Activated CD4-positive, alpha-beta T cell treated with anti-CD3 and anti-CD28 coated beads for 36 hours (primary cell): ENCODE measurements at places on chromosomes 11 and 22.
A peak's percentile ranks its signal among the peaks of the same experiment; 100 is the strongest.

DNA sequence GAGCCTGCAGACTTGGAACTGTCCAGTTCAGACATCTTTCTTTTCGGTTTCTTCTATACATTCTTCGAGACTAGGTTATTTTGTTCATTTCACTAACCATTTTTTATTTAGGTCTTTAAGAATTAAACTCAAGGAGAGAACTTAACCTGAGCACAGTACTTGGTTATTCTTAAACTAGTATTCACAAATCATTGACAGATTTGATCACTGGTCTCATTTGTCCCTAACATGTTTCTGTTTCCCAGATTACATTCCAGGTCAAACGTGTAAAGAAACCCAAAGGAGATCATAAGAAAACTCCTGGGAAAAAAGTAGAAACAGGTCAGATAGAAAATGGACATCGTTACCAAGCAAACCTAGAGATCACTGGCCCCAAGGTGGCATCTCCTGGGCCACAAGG is 85.1 kb downstream of the TTC17 start:
- H3K27ac ChIP-seq = no peak overlapping the region
- H3K4me3 ChIP-seq = no peak overlapping the region
- peaks cover 9% of the 10 kb centered on the region for H3K4me1 ChIP-seq
- H3K36me3 ChIP-seq = peaks cover 61% of the 10 kb centered on the region
- H3K27me3 ChIP-seq = no peaks in the 10 kb centered on the region
- DNase-seq = no peak

GRCh38 chr22:35605369-35605680 is 11.8 kb downstream of the MB start:
- H3K27ac ChIP-seq = no peak overlapping the region
- DNase-seq = no peak
- peaks cover 12% of the 10 kb centered on the region for H3K27me3 ChIP-seq
- no peak overlapping the region for H3K4me3 ChIP-seq
- H3K4me1 ChIP-seq = peaks cover 7% of the 10 kb centered on the region
- no peaks in the 10 kb centered on the region for H3K36me3 ChIP-seq

- H3K27ac ChIP-seq = no peak overlapping the region
- no peaks in the 10 kb centered on the region for H3K36me3 ChIP-seq
- no peaks in the 10 kb centered on the region for H3K4me1 ChIP-seq
Observed at GRCh38 chr11:17840101-17840548, 105.5 kb downstream of the KCNC1 start.

DNA sequence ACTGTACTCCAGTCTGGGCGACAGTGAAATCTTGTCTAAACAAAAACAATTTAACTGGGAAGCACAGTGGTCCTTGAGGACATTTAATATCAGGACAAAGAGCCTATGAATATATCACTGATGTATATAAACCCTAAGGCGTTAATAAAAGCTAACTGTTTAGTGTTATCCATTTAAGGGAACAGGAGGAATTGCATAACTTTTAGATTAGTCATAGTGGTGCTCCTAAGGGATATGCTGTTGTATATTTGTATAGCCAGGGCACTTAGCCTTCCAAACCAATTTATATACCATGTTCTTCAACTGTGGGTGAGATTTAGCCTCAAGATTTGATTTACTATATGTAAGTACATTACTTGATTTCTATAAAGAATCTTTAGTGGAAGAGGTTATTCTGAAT is 3.0 kb upstream of the CHEK1 start:
- no peaks in the 10 kb centered on the region for H3K27me3 ChIP-seq
- H3K4me3 ChIP-seq = no peak overlapping the region
- no peak overlapping the region for H3K27ac ChIP-seq

DNA sequence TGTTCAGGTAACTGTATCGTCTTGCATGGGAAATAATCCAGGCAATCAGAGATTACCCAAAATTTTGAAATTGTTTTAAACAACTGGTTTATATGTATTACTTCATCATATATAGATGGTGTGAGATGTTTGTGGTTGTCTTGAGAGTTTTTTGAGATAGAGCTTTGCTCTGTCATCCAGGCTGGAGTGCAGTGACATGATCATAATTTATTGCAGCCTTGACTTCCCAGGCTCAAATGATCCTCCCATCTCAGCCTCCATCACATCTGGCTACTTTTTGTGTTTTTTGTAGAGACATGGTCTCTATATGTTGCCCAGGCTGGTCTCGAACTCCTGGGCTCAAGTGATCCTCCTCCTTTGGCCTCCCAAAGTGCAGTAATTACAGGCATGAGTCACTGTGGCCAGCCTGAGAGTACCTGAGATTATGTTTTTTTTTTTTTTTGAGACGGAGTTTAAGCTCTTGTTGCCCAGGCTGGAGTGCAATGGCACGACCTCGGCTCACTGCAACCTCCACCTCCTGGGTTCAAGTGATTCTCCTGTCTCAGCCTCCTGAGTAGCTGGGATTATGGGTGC is 11.5 kb downstream of the CTNND1 start:
- no peaks in the 10 kb centered on the region for H3K27me3 ChIP-seq
- H3K4me1 ChIP-seq = peaks cover 2% of the 10 kb centered on the region

DNA sequence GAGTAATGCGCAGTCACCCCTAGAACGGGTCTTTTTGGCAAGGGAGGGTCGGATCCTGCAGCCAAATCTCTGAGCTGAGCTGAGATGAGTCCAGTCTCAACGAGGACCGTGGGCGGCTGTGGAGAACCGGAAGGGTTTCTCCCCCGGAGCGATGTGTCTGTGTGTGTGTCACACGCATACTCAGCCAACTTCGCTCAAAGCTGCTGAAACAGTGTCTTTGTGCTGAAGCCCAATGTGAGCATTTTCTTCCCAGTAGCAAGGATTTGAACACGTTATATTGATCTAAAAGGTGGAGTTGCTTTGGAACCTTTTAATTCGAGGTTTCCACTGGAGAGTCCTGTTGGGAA is 1.4 kb upstream of the CELSR1 start:
- no peaks in the 10 kb centered on the region for H3K36me3 ChIP-seq
- DNase-seq = peak; percentile 58
- H3K27me3 ChIP-seq = peaks cover 28% of the 10 kb centered on the region
- no peak overlapping the region for H3K27ac ChIP-seq

DNA sequence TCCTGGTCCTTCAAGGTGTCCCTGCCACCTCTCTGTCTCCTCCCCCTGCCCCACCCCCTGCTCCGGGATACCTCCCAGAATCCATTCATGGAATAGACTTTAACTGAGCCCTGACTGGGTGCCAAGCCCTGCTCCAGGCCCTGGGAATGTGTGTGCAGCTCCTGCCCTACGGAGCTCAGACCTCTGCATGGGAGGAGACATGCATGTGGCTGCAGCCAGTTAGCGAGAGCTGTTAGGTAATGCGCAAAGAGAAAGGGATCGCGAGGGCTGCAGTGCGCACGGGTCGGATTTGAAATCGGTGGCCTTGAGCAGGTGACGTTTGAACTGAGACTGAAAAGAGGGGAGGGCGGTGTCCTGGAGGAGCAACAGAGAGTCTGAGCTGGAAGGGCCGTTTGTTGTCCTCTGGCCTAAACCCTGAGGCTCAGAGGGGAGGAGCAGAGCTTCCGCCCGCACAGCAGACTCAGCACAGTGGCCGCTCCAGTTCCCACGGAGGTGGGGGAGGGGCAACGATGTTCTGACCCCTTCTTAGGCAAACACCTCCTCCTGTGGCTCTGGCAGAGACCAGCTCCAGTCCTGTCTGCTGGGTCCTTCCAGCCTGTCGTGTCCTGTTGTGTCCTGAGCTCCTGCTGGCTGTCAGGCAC is 19.8 kb upstream of the LRRC10B start:
- H3K4me1 ChIP-seq = no peaks in the 10 kb centered on the region
- no peaks in the 10 kb centered on the region for H3K27me3 ChIP-seq
- H3K36me3 ChIP-seq = peaks cover 2% of the 10 kb centered on the region
- no peak for DNase-seq
- no peak overlapping the region for H3K4me3 ChIP-seq
- H3K27ac ChIP-seq = no peak overlapping the region

- H3K27me3 ChIP-seq = no peaks in the 10 kb centered on the region
- no peak for DNase-seq
Observed at GRCh38 chr22:41870786-41871185, 37.9 kb downstream of the SREBF2 start.
